ENCODE measurements at places on chromosomes 1 and 21.

GRCh38 chr1:34125721-34126380 lies 39.2 kb downstream of the CSMD2 start:
- no peak for DNase-seq

DNA sequence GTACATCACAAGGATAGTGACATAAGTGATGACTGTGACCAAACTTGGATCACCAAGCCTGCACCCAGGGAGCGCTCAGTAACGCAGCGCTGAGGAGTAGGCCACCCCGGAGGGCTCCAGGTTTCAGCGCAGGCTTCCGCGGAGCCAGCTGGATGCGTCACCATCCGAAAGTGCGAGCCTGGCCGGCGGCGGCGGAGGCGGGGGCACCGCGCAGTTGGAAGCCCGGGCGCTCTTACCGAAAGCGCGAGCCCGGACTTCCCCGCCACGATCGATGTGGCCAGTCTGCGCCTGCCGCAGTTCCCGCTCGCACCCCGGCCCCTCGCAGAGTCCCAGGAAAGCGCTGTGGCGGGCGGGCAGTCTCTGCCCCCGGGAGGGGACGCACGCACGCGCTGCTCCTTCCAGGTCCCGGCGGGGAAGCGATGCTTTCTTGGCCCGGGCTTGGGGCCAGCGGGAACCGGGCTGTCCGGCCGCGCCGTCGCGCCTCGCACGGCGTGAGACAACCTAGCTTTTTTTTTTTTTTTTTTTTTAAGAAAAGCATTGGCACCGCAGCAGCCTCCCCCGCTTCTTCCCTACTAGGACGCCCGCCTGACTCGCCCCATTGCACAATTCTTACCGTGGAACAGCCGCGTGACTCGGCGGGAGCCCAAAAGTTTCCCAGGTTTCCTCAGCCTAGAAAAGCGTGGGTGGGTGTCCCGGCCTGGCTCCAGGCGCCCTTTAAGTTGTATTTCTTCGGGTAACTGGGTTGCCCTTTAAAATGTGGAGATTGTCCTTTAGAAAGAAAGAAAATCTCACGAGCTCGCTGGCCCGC lies 36.4 kb upstream of the JAK1 start:
- DNase-seq, result peak; percentile 46

DNA sequence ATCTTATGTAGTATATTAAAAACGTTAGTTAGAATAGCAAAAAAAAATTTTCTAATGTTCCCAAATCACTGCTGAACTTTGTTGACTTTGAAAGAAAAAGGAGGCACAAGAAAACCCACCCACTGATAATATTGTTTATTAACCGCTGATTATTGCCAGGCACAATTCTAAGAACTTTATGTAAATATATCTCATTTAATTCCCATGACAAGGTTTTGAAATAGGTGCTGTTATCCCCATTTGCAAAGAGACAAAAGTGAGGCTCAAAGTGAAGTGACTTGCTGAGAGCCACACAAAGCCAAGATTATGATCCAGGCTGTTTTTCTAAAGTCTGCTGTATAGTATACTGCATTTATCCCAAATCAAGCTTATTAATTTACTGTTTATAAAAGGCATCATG lies 56.4 kb downstream of the SASS6 start:
- DNase-seq, result no peak

DNA sequence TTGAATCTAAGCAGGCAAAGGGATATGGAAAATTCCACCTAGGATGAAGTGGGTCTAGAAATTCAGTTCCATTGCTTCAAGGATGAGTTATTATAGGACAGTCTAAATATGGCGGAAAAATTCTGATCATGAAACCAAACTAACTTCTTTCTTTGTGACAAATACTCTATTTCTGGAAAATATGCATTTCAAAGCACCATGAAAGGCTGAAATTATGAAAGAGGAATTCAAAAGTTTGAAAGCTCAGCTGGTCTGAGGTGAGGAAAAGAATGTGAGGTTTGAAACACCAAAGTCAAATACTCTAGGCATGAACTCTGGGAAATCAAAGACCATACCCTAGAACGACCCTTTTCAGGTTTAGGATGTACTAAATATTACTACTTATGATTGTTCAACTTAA lies 36.4 kb upstream of the COL11A1 start:
- DNase-seq, result no peak

- DNase-seq, result no peak
Measured at GRCh38 chr1:187840557-187840956, 1011.8 kb downstream of the PLA2G4A start.

DNA sequence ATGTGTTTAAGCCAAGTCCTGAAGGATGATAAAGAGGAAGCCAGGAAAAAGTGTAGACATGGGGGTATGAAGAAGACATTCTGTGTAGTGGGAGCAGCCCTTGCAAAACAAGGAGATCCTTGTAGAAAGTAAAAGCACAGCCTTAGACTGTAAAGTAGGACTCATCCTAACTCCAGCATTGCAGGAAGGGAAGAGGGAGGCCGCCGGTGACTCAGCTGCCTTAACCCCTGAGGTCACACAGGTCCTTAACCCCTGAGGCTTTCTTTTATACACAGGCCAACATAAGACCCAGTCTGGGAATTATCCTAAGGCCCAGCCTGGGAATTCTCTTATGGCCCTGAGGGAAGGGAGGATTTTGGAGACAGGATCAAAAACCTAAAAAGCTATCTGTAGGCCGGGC lies 18.0 kb downstream of the PGM1 start:
- no peak for DNase-seq

DNA sequence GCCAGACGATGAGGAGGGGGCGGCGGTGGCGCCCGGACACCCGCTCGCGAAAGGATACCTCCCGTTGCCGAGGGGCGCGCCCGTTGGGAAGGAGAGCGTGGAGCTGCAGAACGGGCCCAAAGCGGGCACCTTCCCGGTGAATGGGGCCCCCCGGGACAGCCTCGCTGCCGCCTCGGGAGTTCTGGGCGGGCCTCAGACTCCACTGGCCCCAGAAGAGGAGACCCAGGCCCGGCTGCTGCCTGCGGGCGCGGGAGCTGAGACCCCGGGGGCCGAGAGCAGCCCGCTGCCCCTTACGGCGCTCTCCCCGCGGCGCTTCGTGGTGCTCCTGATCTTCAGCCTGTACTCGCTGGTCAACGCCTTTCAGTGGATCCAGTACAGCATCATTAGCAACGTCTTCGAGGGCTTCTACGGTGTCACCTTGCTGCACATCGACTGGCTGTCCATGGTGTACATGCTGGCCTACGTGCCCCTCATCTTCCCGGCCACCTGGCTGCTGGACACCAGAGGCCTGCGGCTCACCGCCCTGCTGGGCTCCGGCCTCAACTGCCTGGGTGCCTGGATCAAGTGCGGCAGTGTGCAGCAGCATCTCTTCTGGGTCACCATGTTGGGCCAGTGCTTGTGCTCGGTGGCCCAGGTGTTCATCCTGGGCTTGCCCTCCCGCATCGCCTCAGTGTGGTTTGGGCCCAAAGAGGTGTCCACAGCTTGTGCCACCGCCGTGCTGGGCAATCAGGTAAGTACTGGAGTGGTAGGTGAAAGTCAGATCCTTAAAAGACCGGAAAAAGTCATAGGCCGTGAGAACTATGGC lies 588 bp downstream of the FLVCR1 start:
- no peak for DNase-seq

DNA sequence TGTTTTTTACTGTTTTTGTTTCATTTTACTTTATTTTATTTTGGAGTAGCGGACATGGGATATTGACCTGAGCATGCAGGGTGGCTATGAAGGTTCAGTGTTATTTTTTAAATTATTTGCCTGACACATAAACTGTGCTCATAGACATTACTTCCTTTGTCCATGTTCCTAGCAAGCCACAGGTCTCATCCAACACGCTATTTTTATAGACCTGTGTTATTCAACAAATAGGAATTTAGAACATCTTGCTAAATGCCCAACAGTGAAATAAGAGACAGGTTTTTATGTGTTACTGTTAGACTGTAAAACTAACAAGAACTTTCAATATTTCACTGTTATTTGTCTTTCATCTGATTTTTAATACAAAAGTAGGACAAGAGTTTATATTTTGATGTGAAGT lies 756.4 kb downstream of the KCNT2 start:
- DNase-seq, result no peak

DNA sequence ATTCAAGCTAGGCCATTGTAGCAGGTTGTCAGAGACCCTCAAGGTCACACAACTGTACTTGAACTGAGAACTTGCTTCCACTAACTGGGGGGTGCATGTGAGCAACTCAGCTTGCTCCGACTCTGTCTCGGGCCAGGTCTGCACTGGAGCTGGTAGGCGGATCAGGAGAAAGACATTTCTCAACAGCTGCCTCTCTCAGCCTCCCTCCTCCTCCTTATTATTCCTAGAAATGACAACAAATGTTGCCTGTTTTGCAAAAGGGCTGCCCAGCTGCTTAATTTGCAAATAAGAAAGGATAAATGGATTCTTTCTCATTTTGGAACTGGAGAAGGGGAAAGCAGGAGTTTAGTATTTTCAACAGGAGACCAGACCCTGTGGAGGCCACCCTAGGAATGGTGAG lies 140.5 kb downstream of the RHOU start:
- no peak for DNase-seq

DNA sequence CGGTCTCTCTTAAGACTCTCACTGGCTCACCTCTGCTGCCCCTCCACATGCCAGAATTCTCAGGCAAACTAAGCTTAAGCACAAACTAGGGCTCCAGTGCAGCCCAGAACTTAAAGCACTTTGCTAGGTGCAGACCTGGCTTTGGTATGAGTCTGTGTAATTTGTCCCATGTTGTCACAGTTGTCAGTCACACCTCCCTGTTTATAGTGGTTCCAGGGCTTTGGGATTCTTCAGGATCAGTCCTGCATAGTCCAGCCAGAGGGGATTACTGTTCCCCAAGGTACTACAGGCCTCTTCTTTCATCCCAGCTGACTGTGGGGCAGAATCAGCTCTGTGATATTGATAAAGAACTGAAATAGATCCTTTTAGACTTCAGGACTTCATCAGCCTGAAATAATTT lies 105.0 kb upstream of the UBE2U start:
- DNase-seq, result no peak

DNA sequence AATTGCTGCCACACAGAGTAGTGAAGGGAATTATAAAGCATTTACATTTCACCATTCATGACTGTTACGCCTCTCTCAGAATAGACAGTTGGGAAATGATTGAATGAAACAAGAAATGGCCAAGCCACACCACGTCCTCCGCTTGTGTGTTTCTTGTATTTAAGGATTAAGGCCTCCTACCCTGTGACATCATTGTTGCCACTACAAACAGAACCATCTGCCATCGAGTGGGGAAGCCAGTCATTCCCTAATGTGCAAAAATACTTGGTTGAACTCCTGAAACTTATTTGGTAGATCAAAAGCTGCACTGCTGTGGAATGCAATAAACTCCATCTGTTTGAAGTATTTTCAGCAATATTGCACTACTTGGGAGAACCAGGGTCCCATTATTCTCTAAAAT lies 99.0 kb upstream of the C1orf105 start:
- DNase-seq, result no peak

DNA sequence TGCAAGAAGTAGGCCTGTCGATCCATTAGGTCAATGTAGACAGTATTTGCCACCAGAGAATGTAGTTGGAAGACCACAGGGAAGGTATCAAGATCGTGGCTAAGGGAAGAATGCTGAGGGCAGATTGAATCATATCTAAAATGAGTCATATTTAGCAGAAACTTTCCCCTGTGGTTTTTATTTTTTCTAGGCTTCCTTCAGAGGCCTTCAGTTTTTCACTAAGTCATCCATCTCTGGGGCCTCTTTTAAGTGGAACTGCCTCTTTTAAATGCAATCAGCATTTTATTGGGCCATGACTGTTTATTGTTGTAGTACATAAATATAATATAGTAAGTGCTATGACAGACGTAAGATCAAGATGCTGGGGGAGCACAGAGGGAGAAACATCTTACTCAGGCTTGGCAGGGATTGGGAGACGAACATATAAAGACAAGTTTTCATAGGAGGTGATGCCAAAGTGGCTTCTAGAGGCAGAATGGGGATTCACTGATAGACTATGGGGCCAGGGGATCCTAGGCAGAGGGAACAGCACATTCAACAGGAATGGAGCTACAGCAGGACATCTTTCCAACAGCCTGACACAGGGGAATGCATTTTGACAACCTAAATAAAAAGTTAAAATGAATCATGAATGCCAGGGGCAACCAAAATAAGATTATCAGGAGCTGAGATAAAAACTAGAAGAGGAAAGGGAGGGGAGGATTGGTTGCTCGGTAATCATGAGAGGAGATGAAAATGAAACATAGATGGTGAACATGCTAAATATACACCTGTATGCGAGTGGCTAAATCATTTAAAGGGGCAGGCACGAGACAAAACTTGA lies 20.1 kb downstream of the UBE2U start:
- DNase-seq, result no peak

GRCh38 chr1:12472798-12473551 lies 145.0 kb downstream of the DHRS3 start:
- peak; percentile 42 for DNase-seq

DNA sequence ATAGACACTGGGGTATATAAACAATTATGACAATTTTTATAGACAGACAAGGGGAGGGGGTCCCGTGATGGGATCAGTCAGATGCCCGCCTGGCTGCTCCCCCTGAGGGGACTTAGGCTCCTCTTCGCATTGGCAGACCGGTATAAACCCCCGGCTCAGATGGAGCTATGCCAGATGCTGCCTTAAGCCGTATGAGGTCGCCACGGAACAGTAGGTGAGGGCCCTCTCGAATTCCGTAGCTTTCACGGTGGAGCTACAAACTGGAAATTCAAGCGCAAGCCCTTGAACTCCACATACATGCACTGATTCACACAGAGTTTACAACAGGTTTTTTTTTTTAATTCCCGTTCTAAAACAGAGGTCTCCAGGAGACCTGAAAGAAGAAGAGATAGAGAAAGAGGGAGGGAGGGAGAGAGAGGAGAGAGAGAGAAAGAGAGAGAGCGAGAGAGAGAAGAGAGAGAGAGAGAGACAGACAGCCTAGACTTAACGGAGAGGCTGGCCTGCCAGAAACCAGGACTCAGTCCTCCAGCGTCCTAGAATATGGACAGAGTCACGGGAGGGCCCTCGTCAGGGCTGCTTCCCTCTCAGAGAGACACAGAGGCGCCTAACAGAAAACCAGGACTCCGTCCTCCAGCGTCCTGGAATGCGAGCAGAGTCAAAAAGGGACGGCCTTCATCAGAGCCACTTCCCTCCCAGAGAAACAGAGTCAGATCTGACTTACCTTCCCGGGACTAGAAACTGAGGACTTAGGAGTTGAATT lies 24.4 kb upstream of the TMEM54 start:
- DNase-seq, result no peak

GRCh38 chr1:15290382-15290781 lies 43.4 kb downstream of the FHAD1 start:
- no peak for DNase-seq

DNA sequence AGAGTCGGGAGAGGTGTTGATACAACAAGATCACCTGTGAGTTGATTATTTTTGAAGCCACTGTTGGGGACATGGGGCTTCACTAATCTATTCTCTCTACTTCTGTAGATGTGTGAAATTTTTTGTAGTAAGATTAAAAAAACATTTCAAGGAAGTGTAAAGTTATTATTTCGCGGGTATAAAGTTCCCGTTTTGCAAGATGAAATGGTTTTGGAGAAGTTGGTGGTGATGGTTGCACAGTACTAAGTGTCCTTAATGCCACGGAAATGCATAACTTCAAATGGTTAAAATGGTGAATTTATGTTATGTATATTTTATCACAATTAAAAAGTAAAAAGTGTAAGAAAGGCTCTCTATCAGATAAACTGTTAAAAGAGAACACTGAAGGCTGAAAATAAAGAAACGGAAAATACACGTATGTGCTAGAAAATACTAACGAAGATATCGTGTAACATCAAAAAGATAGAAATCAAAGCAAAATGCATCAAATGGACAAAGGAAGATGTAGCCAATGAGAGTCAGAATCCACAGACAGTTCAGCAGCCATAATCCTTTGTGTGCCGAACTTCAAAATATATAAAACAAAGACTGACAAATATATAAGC lies 2.9 kb upstream of the ITGB2 start:
- no peak for DNase-seq

GRCh38 chr1:19311503-19311930 lies 427 bp downstream of the AKR7A2 start:
- DNase-seq, result no peak

Measured in stimulated activated CD8-positive, alpha-beta memory T cell treated with anti-CD3 and anti-CD28 coated beads, Interleukin-4, amount 100 ng/mL, for 1 hour (primary cell).